CD4-positive, alpha-beta T cell treated with Interleukin-2 at 100 ng/mL for 4 hours (primary cell): ENCODE measurements at places on chromosomes 16 and 17.

- no peak for DNase-seq
These were observed 19.4 kb upstream of the SSTR5 start for GRCh38 chr16:1053121-1053521.

- DNase-seq: peak; percentile 17
These were observed 999 bp upstream of the FLYWCH2 start for GRCh38 chr16:2881783-2882649.

DNA sequence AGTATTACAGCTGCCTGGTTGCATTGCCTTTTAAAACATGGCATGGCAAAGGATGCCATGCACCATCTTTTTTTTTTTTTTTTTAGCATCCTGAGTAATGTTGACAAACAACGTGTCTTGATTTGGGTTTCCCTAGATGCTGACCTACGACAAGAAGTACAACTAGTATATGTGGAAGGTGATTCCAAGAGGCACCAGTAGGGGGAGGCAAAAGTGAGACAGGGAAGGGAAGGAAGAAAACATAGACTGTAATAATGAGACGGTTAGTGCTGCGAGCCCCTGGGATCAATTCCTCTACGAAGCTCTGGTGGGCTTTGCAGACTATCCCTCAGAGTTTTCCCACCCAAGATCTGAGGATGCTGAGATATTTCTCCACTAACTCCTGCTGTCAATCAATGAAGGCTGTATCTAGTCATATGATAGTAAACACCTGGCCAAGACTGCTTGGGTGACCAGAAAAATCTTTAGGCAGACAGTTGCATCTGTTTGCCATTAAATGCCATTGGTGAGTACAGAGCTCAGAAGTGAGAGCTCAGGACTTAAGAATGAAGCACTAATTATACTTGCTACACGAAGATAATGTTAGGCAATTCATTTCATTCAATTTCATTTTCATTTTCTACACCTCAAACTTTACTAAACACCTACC, 458.6 kb upstream of the GOT2 start:
- DNase-seq: no peak

DNA sequence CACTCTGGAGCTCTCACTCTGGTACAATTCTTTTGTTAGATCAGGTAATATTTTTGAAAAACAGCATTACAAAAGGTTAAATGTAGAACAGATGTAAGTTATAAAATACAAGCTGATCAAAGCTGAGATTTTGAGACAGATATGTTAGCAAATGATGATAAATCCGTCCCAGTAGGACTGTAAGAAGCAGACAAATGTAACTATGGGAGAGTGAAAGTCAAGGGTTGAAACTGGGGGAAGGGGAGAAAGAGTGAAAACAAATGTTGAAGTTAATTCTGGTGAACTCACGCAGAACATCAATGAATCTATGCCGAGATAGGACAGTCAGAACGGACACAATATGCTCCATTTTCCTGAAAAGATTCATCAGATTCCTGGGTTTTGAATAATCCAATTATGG, 298.9 kb upstream of the IRX5 start:
- no peak for DNase-seq

DNA sequence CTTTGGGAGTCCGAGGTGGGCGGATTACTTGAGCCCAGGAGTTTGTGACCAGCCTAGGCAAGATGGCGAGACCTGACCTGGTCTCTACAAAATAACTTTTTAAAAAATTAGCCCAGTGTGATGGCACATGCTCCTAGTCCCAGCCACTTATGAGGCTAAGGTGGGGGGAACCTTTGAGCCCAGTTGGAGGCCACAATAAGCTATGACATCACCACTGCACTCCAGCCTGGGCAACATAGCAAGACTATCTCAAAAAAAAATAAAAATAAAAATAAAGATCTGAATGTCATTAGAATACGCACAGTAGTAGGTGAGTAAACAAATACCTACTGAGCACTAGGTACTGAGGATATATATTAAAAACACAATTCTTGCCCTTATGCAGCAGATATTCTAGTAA, 3.1 kb downstream of the SIAH1 start:
- DNase-seq: no peak

GRCh38 chr17:63652106-63652505, 29.9 kb downstream of the MAP3K3 start:
- no peak for DNase-seq

DNA sequence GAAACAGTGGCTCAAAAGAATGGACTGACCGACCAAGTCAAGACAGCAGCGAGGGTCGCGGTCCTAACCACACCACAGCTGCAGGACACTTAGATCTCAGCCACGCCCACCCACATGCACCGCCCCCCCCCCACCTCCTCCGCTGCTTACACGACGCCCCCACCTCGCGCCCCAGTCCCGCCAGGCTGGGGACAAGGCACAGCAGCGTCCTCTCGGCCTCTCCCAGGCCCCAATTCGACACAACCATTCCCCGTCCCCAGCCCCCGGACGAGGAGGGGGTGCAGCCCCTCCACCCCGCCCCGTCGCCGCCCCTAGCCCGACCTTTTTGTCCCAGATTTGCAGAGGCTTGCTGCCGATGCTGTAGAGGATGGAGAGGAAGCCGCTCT, 477 bp downstream of the CFAP20 start:
- no peak for DNase-seq

- DNase-seq: no peak
These were observed 418.4 kb upstream of the PMFBP1 start for GRCh38 chr16:72590151-72590937.

GRCh38 chr16:143456-143855, 5.0 kb upstream of the NPRL3 start:
- no peak for DNase-seq

DNA sequence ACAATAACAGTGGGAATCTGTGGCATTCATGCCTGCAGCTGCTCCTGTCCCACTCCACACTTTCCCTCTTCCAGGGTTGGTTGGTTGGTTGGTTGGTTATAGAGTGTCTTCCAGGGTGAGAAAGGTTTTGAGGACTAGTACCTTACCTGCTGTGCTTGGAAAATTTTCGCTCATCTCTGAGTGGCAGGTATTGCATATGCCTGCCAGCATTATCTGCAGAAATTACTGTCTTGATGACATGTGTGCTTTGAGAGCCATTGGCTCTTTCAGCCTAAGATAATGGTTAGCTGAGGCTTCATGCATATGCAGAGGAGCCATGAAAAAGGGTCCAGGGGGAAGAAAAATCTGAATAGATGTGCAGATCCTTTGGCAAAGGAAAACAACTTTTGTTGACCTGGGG, 131.8 kb downstream of the BCAS3 start:
- no peak for DNase-seq

DNA sequence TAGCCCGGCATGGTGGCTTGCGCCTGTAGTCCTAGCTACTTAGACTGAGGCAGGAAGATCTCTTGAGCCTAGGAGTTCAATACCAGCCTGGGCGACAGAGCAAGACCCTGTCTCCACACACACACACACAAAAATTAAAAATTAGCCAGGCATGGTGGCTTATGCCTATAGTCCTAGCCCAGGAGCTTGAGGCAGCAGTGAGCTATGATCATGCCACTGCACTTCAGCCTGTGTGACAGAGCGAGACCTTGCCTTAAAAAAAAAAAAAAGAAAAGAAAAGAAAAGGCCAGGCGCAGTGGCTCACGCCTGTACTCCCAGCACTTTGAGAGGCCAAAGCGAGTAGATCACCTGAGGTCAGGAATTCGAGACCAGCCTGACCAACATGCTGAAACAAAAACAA, 23.9 kb downstream of the C17orf75 start:
- DNase-seq: no peak
